ENCODE measurements at places on chromosomes 2 and 18.

DNA sequence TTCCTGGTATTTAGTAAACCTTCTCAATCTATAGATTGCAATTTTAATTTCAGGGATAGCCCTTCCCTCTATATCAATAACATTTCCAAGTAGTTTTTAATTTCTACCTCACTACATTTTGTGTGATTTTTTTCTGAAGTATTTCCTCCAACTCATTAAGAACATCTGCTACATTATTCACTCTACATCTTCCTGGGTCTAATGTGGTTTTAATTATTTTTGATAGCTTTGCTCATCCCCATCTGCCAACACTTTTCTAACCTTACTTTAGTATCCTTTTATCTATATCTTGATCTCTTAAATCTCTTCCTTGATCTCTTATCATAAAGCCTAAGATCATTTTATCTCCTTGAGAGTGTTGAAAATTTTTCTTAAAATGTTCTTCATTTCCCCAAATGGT, 278.3 kb upstream of the CYP26B1 start:
- no peak for DNase-seq

DNA sequence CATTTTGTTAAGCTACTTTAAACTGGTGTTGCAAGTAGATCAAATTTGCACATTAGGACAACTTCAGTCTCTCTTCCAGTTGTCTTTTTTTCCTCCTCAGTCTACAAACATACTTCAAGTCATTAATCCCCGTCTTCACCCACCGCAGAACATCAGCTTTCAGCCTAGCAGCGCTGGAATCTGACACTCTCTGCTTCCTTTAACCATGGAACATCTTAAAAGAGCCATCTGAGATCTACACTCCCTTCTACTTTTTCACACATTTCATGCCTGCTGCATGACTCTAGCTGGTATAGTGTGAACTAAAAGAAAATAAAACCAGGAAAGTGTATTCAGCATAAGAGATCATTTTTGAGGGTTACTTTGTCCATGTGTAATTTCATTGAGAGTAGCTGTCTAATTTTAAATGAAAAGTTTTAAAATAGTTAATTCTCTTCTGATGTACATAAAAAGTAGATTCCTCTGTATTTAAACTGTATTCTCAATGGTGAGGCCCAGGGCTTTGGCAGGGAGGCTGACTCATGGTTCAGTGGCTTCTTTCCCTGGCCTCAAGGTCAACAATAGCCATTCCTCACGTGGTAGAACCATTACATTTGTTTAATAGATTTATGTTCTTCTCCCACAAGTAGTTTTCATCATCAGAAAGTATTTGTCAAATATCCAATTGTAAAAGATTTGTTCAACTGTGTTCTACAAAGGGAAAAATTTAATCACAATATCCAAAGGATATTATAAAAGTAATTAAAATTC, 16.5 kb downstream of the SGPP2 start:
- no peak for DNase-seq

DNA sequence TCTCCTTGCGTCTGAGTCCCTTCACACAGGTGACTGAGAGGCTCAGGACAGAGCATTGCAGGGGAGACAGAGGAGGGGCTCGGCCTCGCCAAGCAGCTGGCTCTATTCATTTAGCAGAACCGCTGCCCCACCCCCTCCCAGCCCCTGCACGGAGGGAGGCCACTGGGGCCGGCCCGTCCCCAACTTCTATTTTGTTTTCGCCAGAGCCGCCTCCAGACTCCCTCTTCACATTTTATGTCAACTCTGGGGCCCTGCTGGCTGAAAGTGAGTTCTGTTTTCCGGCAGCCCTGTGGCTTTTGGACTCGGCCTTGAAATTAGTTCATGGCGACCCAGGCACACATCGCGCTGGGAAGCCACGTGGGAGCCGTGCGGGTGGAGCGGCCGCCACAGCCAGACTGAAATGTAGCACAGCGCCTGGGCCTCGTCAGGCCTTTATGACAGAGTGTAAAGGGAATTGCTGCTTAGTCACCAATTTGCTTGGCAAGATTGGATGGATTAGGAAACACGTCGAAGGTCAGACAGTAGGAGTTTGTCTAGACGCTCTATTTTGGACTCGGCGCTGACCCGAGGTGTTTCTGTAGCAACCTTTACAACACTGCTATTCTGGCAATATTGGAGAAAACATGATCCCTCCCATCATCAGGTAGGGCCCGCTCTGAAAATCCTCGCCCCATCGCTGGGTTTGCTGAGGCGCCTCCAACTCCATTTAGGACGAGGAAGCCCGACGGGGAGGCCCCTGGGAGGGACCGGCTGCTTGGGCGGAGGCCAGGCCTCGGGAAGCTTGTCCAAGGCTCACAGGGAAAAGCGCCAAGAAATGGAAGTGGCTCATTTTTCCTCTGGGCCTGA, 90.7 kb upstream of the CTDP1 start:
- DNase-seq: peak; percentile 54

- DNase-seq: no peak
Observed at GRCh38 chr2:137969418-137969765, 5.1 kb downstream of the HNMT start.

DNA sequence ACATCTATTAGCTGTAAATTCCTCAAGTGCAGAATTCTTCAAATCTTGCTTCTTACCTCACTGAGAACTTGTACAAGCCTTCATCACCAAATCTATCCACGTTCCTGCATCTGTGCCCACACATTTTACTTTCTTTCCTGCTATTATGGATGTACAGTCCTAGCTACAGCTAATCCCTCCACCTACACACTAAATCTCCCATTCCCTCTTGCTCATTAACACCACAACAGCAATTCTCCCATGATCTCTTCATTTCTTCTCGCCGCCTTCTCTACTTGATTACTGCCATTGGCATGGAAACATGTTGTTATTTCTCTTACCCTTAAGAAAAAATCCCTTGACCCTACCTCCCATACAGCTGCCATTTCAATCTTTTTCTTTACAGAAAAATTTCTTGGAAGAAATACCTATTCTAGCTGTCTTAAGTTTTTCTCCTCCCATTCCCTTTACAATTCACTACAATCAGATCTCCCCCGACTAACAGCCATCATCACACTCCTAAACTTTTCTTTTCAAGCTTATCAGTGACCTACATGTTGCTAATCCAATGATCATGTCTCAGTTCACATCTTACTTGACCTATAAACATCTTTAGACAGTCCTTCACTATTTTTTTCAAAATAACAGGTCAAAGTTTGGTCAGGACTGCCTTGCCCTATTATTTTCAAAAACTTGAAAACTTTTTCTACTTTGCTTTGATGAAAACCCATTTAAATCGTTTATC, 41.0 kb downstream of the ROCK2 start:
- DNase-seq: no peak

DNA sequence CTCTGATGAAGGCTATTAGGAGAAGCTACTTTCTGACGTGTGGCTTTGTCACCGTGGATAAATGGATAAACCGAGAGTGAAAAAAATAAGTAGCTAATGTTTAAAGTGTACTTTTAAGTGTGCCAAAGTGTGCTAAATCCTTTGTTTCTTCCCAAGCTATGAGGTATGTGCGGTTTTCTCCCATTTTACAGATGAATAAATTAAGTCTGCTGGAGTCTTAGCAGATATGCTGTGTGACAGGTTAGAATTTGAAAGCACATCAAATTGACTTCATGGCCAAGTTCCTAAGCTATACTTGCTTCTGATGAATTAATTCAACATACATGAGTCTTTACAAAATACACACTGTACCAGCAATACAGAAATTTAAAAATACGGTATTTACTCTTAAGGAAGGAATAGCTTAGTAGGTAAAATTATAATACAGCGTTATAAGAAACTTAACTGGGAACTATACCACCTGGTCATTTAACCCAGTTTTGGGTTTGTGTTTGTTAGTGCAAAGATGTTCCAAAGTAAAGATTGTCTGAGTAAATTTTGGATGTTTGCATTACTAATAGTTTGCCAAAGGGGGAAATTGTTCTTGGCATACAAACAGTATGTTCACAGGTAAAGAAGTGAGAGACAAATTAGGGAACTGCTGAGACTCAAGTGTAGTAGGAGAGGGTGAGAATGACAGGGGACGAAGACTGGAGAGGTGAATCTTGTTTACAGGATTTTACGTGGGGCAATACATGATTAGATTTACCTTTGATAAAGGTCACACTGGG, 1.4 kb downstream of the AGPS start:
- DNase-seq: no peak

GRCh38 chr2:177484180-177484795, 91.7 kb downstream of the AGPS start:
- DNase-seq: no peak

DNA sequence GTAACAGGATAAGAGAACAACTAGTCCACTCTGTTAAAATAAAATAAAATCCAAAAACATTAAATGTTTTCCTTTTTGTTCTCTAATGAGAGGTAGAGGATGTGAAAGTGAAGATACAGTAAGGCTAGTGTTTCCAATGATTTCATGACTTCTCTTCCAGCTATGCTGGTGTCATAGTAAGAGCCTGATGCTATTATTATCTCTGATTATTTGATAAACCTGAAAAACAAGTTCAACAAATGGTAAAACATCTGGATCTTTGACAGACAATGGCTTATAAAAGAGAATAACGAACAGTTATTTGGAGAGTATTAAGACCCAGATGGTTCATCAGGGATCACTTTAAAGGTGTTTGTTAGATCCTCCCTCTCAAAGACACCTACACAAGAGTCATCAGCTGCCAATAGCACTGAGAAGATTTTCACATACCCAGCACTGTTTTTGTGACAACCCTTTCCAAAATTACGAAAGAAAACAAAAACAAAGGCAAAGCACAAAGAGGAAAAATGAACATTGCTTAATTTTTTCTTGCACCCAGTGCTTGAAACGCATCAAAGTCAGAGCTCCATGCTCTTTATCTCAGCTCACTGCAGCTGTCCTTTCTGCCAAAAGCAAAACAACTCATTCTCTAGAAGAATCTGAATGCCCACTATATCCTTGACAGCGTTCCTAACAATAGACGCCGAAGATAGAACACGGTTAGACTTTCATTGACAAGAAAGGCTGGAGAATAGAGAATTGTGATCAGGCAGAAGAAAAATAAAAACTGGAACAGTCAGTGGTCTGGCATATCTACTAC, 168.6 kb downstream of the SLC8A1 start:
- no peak for DNase-seq

DNA sequence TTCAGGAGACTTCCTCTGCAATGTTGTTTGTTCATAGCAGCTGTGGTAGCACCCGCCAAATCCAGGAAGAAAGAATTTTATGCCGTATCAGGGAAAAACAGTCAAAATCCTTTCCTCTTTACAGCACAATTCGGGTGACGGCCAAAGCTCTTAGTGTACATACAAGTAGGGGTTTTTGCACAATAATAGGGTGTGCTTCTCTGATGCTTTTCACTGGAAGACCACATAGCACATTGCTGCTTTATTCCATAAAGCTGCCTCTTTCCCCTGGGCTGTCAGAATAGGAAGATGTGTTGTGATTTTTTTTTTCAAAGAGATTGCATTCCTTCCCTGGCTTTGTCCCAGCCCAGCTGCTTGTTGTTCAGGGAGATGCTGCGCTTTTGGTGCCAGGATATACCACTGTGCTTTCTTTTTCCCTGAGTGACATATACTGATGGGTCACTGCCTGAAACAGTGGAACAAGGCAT, 27.2 kb upstream of the LANCL1 start:
- DNase-seq: no peak

- DNase-seq: no peak
Observed at GRCh38 chr2:128091726-128092080, 703 bp downstream of the UGGT1 start.

GRCh38 chr2:203510256-203510940, 24.7 kb downstream of the RAPH1 start:
- DNase-seq: no peak

DNA sequence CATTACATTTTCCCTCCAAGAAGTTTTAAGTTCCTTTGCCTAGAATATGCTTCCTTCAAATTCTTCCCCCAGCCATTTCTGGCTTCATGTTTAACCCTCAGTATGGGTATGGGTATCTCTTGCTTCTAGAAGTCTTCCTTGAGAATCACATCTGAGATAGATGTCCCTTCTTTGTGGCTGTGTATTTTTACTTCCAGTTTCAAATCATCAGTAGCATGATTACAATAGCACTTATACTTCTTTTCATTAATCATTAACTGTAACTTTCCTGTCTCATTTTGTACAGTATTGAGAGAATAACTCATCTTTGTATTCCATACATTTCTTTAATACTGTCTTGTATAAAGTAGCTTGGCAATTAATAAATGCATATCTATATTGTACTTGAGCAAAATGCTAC, 17.3 kb upstream of the PDE1A start:
- DNase-seq: no peak

- DNase-seq: no peak
Observed at GRCh38 chr2:74525717-74526648, at the start of gene DQX1. Gene DQX1 (minus strand): TSS chr2:74526231. CDS start chr2:74525729, 502 bp downstream.

Measured in omental fat pad (tissue), 4 donors.